ENCODE measurements at places on chromosomes 13 and 19. TPM values are rescaled to one million over a fixed set of nuclear protein-coding genes. Genes with fewer than 3 reads are reported as not detected.

The CAMSAP3 gene
- not detected for total RNA-seq

The IGFL3 gene
- 2.4 TPM for total RNA-seq

The NTN5 gene
- 0.14 TPM for total RNA-seq

The IQCN gene
- 0.30 TPM for total RNA-seq

The OR10H1 gene
- total RNA-seq = not detected

The FGF22 gene
- total RNA-seq = not detected

The ZNF829 gene
- total RNA-seq = 2.6 TPM

The CD33 gene
- total RNA-seq = not detected

The ZNF439 gene
- 8.9 TPM for total RNA-seq

The FCAR gene
- total RNA-seq = not detected

The JSRP1 gene
- 0.30 TPM for total RNA-seq
